ENCODE measurements at places on chromosomes 16 and 17. TPM values are rescaled to one million over a fixed set of nuclear protein-coding genes. Genes with fewer than 3 reads are reported as not detected.

GRCh38 chr17:76193591-76193990 is 46.7 kb downstream of the RNF157 start:
- no peak for DNase-seq

- DNase-seq = no peak
Observed at GRCh38 chr17:17189559-17189958, 16.6 kb downstream of the PLD6 start.

- DNase-seq = no peak
Observed at GRCh38 chr16:76947749-76948148, 243.2 kb upstream of the MON1B start.

DNA sequence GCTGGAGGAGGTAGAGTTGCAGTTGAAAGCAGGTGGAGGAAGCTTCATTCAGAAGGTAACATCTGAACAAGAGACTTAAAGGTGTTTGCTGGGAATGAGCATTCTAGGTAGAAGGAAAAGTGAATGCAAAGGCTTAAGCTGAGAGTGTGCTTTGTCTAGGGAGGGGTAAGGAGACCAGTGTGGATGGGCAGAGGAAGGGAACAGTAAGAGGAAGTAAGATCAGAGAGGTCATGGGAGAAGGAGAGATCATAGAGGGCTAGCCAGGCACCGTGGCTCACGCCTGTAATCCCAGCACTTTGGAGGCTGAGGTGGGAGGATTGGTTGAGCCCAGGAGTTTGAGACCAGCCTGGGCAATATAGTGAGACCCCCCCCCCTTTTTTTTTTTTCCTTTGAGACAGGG is 3.3 kb downstream of the STX4 start:
- DNase-seq = no peak

The DHRS7C gene
- total RNA-seq = 166 TPM

The ITGAD gene
- total RNA-seq = not detected

DNA sequence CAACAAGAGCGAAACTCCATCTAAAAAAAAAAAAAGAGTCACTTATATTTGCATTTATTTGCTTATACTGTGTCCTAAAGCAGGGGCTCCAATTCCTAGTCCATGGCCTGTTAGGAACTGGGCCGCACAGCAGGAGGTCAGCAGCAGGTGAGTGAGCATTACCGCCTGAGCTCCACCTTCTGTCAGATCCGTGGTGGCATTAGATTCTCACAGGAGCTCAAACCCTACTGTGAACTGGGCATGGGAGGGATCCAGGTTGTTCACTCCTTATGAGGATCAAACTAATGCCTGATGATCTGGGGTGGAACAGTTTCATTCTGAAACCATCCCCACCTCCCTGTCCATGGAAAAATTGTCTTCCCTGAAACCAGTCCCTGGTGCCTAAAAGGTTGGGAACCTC is 24.9 kb downstream of the ITGB3 start:
- DNase-seq = no peak

All from left ventricle myocardium superior (tissue), 1 donor.